SHP77 (cell line): ENCODE measurements at places on chromosomes 11 and 22.

DNA sequence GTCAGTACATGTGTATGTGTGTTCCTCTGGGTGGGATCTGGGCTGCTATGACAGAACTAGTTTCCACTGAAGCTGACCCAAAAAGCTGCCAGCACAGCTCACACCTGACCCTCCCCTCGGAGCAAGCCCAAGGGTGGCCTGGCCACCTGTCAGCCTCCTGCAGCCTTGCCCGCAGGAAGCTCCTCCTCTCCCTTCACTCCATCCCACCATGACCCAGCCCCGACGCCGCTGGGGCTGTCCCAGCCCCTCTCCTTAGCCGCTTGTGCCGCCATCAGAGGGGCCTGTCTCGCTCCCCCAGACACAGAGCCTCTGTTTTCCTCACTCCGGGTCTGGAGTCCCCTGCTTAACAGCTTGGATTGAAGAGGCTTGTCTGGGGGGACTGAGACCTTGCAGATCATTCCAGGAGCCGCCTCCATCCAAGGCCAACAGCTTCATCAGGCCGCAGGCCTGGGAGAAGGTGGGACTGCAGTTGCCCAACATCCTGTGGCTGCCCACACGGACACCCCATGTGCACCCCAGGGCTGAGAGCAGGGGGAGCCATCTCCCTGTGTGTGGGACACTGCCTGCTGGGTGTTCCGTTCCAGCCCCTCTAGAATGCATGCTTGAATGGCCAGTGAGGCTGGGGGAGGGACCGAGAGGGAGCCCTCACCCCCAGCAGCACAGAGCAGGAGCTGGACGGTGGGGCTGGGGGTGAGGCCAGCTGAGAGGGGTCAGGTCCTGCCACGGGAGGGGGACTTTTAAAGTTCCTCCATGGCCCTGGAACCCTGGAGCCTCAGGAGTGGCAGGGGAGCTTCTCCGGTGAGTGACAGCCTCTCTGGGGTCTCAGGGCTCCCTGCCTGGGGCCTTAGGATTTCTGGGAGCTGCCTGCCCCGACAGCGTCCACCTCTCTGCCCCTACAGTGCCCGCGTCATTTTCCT, 696 bp downstream of the MRGPRF start:
- DNase-seq = no peak

- no peak for DNase-seq
These were observed 18.7 kb upstream of the BMAL1 start for GRCh38 chr11:13258855-13259254.

DNA sequence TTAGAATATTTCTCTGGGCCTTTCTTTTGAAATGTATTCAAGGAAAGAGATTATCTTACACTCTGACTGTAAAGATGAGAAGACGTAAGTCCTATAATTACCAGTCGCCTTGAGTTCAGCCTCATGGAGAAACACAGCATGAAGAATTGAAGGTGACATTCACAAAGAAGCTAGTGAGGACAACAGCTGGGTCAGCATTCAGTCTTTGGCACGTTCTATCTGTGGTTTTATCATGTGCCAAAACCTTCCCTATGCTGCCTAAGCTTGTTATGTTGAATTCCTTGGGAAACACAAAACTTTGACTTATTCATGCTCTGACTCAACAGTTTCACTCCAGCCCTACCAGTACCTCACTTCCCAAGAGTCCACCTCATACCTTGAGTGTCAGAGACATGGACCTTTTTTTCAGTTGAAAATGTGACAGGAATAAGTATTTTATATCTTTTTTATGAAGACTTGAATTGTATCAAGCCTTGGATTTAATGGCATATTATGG, 198.8 kb upstream of the KIRREL3 start:
- no peak for DNase-seq

GRCh38 chr11:110434952-110435779, 5.4 kb downstream of the FDX1 start:
- DNase-seq = no peak
